Activated CD4-positive, alpha-beta T cell treated with anti-CD3 and anti-CD28 coated beads for 24 hours (primary cell): ENCODE measurements at places on chromosomes 6 and 20.

GRCh38 chr6:84763886-84764331 is 489 bp downstream of the TBX18 start:
- no peak for DNase-seq

- no peak for DNase-seq
These were observed 25.8 kb upstream of the CCN6 start for GRCh38 chr6:112027942-112028674.

DNA sequence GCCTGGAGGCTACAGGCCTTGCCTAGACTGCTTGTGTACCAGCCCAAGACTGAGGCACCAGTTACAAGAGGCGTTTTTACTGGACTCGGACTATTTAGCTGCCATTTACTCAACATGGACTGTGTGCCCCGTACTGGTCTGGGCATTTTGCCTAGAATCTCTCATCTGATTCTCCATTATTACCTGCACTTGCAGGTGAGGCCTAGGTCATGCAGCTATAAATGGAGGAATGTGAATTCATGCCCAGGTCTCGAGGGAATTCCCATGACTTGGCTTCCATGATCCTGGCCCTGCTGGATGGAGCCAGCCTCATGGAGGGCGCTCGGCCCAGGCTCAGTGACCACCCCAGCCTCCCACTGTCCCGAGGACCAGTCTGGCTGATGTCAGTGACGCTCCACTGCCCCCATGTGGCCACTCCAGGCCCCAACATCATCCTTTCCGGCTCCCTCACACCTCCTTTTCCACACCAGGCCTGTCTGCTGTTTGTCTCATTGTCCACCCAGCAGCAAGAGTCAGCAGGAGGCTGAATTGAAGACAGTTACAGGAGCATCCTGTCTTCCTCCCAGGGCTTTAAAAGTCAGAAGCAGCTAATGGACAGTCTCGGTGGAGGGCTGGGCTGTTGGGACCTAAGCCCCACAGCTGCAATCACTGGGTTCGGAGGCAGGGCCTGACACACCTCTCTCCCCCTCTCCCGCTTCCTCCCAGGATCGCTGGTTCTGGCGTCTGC is 8.7 kb downstream of the MMP24OS start:
- no peak for DNase-seq

GRCh38 chr6:37479266-37479854 is 20.3 kb downstream of the CCDC167 start:
- DNase-seq = no peak

- DNase-seq = peak; percentile 27
These were observed 139.1 kb downstream of the KIF16B start for GRCh38 chr20:16434062-16434664.

DNA sequence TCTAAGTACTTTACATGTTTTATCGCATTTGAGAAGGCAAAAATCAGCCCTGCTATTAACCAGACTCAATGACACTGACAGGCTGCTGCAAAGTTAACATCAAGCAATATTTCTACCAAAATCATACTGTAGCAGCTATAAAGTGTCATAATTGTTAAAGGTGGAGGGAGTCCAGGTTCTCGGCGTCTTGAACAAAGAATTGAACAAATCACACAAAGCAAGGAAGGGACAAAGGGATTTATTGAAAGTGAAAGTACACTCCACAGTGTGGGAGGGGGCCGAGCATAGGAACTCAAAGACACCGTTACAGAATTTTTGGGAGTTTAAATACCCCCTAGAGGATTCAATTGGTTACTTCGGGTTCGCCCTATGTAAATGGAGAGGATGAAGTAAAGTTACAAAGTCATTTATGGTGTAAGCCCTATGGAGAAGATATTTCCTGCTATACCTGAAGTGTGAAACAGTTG is 12.9 kb upstream of the ZNF391 start:
- no peak for DNase-seq

- DNase-seq = no peak
These were observed 702.7 kb downstream of the MAFB start for GRCh38 chr20:39986173-39986904.
